ENCODE measurements at places on chromosomes 11 and 22.

- no peak for DNase-seq
Measured at GRCh38 chr11:132058211-132058772, 687.9 kb downstream of the NTM start.

GRCh38 chr11:68471360-68472340, 11.1 kb downstream of the PPP6R3 start:
- DNase-seq, result peak; percentile 22

GRCh38 chr22:20153945-20154344, 3.1 kb upstream of the CCDC188 start:
- no peak for DNase-seq

DNA sequence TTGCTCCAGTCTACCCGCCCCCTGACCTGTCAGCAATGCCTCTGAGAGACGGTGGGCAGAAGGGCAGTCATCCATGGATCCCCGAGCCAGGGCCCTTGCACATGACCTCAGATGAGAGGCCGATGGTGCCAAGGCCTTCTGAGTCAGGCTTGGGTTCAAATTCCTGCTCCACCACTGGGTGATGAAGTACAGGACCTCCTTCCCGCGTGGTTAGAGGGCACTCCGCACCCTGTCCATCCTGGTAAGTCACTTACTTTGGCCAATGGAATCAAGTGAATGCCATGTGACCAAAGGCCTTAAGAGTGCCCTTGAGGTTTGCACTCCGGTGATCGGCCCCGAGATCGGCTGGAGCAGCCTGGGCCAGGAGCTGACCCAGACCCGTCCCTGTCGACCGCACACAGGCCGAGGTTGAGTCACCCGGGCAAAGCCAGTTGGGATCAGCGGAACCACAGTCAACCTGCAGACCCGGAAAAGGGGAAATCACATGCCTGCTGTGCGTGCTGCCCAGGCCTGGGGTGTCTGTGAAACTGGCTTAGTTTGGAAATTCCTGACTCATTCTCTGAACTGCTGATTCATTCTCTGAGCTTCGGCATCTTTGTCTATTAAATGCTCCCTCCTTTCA, 48.9 kb downstream of the RTL6 start:
- no peak for DNase-seq

DNA sequence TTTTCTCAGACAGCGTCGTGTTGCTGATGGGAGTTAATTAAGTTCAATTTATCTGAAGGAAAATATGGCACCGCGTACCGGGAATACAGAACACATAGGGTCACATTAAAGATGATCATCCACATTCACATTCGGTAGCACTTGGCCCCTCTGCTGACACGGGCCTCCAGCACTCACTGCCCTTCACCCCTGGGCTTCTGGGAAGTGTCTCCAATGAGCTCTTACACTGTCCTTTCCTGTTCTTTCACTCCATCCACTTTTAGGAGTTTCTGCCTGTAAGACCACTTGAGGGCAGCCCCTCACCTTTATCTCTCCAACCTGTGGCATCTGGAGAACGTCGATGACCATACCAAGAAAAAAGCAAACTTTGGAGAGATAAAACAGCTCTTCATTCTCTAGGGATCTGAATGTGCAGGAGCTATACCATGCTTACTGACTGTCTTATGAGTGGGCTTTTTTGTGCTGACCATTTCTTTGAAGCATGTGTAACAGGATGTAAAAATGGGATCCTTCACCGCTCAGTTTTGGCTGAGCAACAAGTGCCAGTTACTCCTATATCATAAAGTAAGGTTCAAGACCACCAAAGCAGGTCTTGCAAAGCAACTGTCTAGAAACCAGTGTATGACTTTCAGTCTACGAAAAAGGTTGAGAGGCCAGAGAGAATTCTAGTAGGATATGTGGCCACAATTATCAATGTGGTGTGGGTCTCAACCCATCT, 1.1 kb upstream of the SERGEF start:
- DNase-seq, result no peak

GRCh38 chr22:36893262-36893661, 20.2 kb upstream of the CSF2RB start:
- DNase-seq, result no peak

- no peak for DNase-seq
Measured at GRCh38 chr22:41902932-41903421, 11.9 kb downstream of the SHISA8 start.

DNA sequence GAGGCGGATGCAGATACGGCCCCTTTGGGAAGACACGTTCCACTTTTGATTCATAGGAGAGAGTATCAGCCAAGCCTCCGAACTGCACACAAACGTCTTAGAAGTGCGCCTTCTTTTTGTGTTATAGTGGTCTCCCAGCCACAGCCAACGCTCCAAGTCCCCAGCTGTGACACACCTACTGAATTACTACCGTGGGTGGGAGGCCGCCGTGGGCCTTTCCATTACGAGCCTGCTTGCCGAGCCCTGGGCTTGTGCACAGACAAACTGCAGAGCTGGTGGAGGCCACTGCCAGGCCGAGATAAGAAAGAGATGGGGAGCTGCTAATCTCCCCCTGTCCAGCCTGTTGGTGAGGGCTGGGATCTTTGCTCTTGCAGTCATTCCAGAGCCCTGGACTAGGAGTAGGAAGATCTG, 761 bp downstream of the HMBS start:
- DNase-seq, result no peak

GRCh38 chr22:24200619-24201212, 19.4 kb downstream of the SUSD2 start:
- no peak for DNase-seq

GRCh38 chr11:9038541-9038940, 34.7 kb upstream of the NRIP3 start:
- no peak for DNase-seq

DNA sequence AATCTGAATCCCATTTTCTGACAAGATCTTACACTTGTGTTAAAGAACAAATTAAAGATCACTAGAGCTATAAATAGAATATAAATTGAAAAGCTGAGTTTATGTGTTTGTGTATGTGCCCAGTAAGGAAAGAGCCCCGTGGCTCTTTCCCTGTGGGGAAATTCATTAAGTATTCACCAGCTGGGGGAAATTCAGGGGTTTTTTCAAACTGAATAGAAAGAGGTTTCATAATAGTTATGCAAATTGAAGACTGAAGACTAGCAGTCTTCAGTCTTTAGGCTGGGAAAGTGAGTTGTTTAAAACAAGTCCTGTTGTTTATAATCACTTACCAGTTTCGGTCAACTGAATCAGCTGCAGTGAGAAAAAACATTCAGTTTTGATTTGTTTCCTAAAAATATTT, 11.3 kb upstream of the MS4A7 start:
- no peak for DNase-seq

DNA sequence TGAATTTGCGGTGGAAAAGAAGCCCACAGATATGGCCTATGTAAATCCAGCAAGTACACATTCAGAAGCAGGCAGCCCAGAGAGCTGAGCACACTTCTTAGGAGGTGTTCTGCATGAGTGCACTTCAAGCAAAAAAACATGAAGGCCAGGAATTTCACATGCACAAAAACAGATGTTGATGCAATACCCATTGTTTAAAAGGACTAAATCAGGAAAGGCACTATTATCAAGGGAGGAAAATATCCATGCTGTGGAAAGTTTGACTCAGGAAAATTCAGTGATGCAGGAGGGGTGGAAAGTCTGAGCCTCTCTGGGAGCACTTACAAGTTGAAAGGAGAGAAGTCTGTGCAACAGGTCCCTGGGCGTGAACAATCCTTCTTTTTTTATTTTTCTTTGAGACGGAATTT, 15.8 kb upstream of the CARS1 start:
- DNase-seq, result no peak

DNA sequence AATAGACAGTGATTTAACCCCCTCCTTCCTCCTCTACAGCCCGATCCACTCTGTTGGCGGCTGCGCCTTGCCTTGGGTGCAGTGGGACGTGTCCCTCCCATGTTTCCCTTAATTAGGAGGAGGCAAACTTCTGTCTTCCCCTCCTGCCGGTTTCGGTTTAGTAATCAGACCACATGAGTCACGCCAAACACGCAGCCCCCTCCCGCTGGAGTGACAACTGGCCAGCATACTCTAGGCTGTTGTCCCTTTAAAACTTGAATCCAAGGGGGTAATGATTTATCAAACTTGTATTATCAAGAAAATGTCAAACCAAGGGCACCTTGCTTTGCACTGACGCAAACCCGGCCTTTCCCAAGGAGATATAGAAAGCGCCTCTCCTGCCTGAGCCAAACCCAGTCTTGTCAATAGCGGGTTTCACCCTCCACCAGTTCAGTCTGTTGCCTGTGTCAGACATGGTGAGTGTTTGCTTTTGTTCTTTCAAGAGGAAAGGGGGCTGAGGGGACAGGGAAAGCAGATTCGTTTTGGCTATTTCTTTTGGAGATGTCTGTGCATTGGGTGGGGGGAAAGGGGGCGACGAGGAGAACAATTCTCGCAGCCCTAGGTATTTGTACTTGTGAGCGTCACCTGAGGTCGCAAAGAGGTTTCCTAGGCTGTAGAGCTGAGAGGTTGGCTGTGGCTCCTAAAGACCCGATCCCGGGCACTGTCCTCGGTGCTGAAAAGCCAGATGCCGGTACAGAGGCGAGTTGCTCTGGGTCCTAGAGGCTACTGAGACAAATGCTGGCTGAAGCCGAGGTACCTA, at the start of gene SLC6A5:
TSS of gene SLC6A5 (plus strand) at position 388 of the 799 bp plus-strand sequence. CDS start at position 453, 65 bp downstream.
- DNase-seq, result no peak

DNA sequence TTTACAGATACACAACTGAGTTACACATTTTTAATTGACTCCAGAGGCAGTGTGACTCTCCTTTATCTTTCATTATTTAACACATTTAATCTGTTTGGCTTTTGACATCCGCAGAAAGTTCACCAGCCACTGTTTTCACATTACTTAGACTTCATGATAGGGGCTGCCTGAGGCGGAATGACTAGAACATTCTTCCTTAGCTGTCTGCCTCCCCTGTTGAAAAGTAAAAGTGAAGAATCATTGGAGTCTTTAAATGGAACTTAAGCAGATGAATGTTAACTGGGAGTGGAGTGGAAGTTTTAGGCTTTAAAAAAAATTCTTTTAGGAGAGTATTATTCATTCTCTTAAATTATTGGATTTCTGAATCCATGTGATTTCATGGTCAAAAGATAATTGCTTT, 229.2 kb upstream of the MTNR1B start:
- no peak for DNase-seq

DNA sequence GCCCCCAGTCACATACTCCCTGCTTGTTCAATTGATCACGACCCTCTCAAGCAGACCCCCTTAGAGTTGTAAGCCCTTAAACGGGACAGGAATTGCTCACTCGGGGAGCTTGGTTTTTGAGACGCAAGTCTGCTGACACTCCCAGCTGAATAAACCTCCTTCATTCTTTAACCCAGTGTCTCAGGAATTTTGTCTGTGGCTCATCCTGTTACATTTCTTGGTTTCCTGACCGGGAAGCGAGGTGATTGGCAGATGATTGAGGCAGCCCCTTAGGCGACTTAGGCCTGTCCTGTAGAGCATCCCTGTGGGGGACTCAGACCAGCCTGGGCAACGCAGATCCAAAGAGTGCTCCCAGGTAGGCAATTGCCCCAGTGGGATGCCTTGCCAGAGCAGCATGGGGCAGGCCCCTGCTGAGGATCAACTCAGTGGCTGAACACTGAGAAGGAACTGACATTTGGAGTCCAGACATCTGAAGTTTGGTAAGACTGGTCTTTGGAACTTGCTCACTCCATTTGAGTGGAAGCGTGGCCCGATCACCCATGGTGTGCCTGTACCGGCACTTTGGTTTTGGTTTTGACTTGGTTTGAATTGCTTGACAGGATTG, 51.5 kb downstream of the NEU3 start:
- no peak for DNase-seq

DNA sequence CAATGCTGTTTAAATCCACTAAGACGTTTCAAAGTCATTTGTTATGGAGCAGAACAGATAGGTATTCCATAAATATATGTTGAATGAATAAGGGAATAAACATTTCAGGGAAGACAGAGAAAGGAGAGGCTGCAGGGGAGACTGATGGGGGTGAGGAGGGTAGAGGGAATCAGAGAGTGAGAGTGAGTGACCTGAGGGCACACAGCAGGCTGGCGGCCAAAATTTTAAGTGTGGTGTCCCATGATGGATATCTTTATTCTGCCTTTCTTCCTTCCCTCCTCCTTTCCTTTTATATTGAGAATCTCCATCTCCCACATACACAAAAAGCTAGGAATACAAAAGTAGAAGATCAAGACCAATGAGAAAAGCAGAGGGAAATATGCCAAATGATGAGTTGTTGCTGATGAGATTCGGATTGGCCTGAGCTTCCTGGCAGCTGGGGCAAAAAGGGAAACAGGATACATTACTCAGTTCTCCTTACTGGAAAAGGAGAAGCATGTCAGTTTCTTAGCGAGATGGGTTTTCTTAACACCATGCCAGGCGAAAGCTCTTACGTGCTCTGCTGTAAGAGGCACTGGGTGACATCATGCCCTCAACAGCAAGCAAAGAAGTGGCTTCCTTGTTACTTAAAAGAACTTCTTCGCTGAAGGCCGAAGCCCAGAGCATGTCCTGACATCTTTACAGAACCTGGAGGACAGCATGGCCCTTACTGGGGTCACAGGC, 11.2 kb upstream of the CYTH4 start:
- DNase-seq, result no peak

DNA sequence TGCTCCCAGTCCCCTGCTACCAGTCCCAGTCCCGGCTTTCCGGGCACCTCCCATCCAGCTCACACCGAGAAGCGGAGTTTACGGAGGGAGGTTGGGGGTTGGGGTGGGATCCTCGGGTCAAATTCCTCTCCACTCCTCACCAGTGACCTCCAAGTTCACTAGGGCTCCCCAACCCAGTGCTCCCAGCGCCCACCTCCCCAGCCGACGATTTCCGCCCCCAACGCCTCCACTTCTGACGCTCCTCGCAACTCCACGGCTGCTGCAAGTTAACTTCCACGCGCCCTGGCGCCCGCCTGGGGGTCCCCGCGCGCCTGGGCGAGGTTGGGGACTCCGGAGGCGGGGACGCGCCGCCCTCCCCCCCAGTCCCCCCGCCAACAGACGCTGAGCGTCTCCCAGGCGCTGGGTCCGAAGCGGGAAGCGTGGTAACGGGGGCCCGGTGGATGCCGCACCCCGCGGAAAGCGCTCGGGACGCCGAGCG, 526 bp downstream of the TPST2 start:
- no peak for DNase-seq

DNA sequence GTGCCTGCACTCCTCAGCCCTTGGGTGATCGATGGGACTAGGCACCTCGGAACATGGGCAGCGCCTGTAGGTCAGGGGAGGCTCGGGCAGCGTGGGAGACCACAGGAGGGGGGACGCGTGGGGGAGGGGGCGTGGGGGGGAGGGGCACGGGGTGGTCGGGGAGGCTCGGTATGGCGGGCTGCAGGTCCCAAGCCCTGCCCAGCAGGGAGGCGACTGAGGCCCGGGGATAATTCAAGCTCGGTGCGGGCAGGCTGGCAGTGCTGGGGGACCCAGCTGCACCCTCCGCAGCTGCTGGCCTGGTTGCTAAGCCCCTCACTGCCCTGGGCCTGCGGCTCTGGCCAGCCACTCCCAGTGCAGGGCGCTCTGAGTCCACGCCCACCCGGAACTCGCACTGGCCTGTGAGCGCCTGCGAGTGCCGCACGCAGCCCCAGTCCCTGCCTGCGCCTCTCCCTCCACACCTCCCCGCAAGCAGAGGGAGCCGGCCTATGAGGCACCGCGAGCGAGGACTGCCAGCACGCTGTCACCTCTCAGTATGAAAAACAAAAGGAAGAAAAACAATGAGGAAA, 1698.3 kb upstream of the RAG2 start:
- DNase-seq, result no peak

Data from CD4-positive, CD25-positive, alpha-beta regulatory T cell (primary cell).